Heart right ventricle (tissue), 16 donors: ENCODE measurements at places on chromosomes 6 and 20. TPM values are rescaled to one million over a fixed set of nuclear protein-coding genes. Genes with fewer than 3 reads are reported as not detected.

Gene RNF182
- not detected for total RNA-seq

Gene HLA-DRB1
- 313 TPM for total RNA-seq

Gene SLA2
- 0.44 TPM for total RNA-seq

Gene DLK2
- total RNA-seq: 5.1 TPM

Gene FOXF2
- 0.18 TPM for total RNA-seq

Gene ITPA
- 15.8 TPM for total RNA-seq

Gene RBPJL
- total RNA-seq: not detected

Gene SIRPB2
- 0.88 TPM for total RNA-seq

Gene RAB44
- not detected for total RNA-seq

Gene PHACTR1
- total RNA-seq: 68.4 TPM

Gene SEMG1
- not detected for total RNA-seq

Gene CTCFL
- total RNA-seq: not detected

Gene MROH8
- total RNA-seq: 7.6 TPM

Gene IYD
- total RNA-seq: not detected

Gene HLA-DRA
- 32.0 TPM for total RNA-seq

Gene GSTA3
- not detected for total RNA-seq

Gene HRH3
- total RNA-seq: not detected

Gene CST7
- 10.0 TPM for total RNA-seq

Gene HSD17B8
- total RNA-seq: 22.7 TPM

Gene PCK1
- total RNA-seq: 0.52 TPM

Gene ABHD16B
- not detected for total RNA-seq

Gene SLC22A2
- not detected for total RNA-seq

Gene SLC35D3
- not detected for total RNA-seq

Gene C20orf202
- total RNA-seq: 0.34 TPM

Gene CST4
- total RNA-seq: not detected

Gene MTFR2
- not detected for total RNA-seq

Gene FBXO9
- total RNA-seq: 61.6 TPM

Gene TRIM31
- not detected for total RNA-seq

Gene L3MBTL1
- total RNA-seq: 4.8 TPM

Gene HLA-DOA
- 3.3 TPM for total RNA-seq

Gene VWA7
- total RNA-seq: 28.3 TPM

Gene RAET1L
- total RNA-seq: not detected

Gene ROMO1
- 162 TPM for total RNA-seq

Gene HUS1B
- not detected for total RNA-seq

Gene LY6G6C
- not detected for total RNA-seq

Gene MYCT1
- total RNA-seq: 11.0 TPM

Gene ADGB
- total RNA-seq: not detected

Gene PRRT1
- total RNA-seq: 0.89 TPM

Gene OR2J3
- total RNA-seq: not detected

Gene TBXT
- total RNA-seq: not detected

Gene PTPRT
- total RNA-seq: 0.30 TPM

Gene VTA1
- 33.9 TPM for total RNA-seq

Gene EFCAB8
- total RNA-seq: not detected

Gene CCN2
- total RNA-seq: 6.1 TPM
